ENCODE measurements at places on chromosomes 2 and 18.

DNA sequence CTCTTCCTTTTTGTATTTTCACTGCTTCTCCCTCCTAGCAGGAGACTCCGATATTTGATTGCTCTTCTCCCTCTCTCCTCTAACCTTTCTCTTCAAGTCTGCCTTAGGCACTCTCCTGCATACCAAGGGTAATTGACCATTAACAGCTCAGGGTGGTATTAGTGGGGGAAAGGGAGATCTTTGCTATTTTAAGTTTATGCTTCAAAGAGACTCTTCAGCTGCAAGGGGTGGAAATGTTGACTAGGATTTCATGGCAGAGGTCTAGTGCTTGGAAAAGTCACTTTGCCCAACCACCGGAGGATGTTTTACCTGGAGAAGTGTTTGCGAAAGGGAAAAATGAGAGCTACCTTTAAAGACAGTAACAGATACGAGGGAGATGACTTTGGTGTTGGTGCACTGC lies 453.7 kb downstream of the SLC4A3 start:
- no peak for DNase-seq

DNA sequence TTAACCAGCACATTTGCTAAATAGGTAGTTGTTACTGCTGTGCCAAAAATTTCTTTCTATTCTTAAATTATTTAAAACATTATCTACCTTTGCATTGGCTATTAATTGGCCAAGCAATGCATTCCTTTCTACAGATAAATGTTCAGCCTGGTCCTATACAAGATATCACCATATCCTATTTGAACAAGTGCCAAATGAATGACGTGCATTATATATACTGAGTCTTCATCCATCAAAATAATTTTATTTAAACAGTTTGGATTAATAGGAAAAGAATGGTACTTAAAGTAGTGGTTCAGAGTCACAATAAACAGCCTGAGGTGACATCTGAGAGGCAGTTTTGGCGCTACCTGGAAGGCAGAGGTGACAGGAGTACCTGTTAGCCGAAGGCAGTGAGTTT lies 230.1 kb upstream of the EPAS1 start:
- DNase-seq, result no peak

DNA sequence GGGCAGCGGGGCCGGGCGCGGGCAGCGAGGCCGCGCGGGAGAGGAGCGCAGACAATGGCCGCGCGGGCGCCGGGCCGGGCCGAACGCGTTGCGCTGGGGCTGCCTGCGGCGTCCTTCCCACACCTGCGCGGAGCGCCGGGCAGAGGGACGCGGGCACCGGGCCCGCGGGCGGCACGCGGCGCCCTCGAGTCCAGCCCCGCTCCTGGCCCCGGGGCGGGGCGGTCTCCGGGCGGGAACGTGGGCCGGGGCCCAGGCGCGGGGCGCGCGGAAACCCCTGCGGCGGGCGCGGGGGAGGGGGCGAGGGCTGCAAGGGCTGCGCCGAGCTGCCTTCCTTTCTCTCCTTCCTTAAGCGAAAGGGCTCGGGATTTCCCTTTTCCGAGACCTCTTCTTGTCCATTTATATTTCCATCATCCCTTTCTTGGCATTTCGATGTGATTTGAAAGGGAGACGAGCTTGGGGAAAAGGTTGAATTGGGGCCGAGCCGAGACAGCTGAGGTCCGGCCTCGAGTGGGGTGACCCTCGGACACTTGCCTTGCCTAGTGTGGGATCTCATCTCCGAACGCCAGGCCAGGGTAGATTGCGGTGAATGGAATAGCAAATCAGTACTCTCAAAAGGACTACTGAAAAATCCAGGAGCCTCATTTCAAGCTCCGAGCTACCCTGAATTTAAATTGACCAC lies 676 bp downstream of the KLHL23 start:
- DNase-seq, result no peak

- DNase-seq, result no peak
These were observed 1.3 kb upstream of the RSAD2 start for GRCh38 chr2:6876309-6876708.

- no peak for DNase-seq
These were observed 11.1 kb upstream of the SATB2 start for GRCh38 chr2:199468561-199469513.

DNA sequence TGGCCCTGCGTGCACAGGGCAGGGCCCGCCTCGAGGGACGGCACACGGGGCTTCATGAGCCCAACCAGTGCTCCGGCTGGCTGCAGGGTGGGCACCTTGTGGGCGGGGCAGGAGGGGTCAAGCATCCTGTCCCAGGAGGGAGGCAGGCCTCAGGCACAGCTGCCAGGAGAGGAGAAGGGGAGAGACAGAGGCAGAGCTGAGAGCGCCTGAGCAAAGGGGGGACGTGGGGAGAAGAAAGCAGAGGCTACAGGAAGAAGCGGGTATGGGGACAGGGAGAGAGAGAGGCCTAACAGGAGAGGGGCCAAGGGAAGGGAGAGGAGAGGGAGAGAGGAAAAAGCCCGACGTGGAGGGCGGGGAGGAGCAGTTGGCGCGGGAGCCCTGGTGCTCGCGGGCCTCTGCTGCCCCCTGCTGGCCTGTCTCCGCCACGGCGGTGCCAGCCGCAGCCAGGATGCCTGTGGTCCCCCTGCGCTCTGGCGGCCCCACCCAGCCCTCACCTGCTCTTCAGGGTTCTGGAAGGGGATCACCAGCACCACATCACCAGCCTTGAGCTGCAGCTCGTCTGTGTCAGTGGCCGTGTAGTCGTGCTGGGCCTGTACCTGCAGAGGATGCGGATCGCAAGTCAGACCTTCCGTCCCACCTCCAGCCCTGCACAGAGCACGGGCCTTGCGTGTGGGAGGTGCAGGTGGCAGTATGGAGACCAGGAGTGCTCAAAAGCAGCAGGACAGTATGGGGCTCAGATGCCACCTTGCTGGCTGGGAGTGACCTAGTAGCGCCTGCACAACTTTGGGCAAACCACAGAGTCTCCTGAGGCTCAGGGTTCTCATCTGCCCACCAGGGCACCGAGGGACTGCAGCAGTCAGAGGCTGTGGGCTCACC lies 56.8 kb downstream of the BIN1 start:
- DNase-seq, result no peak

- DNase-seq, result no peak
These were observed 75.6 kb downstream of the TMEM247 start for GRCh38 chr2:46555011-46555410.

DNA sequence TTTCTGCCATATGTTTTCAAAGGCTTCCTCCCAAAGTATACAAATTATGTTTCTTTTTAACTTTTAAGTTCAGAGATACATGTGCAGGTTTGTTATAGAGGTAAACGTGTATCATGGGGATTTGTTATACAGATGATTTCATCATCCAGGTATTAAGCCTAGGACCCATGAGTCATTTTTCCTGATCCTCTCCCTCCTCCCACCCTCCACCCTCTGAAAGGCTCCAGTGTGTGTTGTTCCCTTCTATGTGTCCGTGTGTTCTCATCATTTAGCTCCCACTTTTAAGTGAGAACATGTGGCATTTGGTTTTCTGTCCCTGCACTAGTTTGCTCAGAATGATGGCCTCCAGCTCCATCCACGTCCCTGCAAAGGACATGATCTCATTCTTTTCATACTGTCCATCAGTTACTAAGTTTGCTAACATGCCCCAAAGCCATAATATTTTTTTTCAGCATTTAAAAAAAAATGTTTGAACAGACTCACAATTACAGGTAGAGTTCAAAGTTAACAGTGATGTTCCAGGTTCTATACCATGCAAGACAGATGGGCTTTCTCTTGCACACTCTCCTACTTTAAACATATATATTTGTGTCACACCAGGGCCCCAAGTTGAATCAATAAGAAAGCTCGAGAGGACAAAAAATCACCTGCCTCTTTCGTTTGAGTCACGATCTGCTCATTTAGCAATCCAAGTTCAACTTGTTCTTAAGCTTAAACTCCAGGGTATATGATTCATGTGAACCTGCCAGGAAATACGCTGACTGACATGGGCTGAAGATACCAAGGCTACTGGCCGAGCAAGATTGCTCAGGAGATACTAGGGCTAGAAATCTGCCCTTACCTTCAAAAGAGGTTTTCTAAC lies 77.6 kb downstream of the AP1S3 start:
- DNase-seq, result no peak

- no peak for DNase-seq
These were observed 101.4 kb downstream of the CCDC85A start for GRCh38 chr2:56285224-56285623.

DNA sequence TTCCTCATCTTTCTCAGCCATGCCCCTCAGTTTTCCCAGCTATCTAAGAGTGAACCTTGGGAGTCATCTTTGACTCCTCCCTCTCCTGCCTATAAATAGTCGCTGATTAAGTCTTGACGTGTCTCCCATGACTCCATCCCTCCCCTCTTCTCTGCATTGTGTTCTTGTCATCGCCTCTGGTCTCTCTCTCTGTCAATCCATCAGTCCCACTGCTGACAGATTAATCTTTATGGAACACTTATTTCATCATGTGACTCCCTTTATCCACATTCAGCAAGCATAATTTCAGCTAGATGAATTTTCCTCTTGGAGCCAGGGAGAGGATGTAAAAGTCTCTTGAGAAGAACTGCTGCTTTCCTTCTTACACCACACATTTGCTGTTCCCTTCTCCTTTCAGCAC lies 9.4 kb downstream of the ADAM23 start:
- no peak for DNase-seq

DNA sequence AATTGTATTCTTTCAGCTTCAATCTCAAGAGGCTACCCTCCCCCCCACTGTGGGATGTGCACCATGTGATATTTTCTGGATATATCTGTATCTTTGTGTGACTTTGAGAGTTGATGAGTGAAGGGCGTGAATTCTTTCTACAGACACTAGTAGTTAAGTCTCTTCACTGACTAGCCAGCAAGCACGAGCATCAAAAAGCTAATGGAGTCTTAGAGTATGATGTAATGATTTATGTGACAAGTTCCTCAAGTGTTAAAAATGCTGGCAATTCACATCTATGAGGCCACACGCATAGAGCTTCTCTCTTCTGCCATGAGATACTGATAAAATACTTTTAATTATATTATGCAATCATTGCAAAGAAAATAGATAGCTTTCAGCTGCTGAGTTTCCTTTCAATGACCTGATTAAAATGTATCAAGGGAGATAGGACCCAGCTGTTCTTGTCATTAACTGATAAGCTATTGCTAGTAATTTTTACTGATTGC lies 304.8 kb downstream of the TRIB2 start:
- no peak for DNase-seq

DNA sequence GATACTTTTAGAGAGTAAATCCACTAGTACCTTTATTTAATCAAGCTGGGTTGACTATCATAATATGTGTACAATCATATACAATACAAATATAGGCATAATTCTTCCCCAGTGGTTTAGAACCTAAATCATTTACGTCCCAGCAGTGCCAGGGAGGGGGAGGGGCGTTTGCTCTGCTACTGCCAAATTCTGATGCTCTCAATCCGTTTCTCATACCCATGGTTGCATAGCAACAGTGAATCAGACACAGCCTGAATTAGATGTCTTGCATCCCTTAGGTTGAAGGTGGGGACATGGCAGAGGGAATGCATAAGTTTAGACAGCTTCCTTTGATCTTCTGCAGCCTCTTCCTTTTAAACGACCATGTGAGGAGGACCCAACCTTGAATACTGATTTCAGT lies 135.4 kb downstream of the ABCA12 start:
- DNase-seq, result no peak

DNA sequence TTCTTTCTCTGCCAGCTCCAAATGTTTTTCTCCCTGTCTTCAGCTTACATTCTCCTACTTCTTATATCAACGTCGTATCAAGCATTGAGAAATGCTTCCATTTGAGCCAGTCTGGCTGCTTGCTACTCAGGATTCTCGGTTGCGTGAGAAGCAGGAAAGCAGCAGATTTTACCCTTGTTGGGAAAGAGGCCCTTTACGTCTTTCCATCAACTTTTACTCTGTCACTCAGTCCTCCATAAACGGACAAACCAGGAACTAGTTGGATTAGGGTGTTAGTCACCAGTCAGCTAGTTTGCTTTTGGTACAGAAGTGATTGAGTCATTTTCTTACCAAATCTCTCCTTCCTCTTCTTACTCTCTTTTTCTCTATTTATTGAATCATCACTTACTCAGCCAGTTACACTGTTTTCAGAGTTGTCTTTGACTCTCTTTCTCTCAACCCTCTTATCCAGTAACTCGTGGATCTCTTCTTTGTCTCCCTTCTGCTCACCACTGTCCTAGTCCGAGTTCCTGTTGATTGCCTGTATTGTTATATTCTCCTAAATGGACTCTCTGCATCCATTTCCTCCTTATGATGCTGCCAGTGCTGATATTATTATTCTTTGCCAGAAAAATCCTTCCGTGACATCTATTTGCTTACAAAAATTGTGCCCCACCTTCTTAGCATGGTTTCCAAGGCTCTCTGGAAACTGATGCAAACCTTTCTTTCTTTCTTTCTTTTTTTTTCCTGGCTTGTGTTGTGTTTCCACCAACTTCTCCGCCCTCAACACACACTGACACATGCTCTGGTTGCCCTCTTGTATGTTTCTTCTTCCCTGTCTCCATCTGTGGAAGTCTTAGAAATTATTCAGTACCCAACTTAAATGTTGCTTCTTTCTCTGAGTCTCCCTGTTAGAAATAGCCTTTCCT lies 61.5 kb downstream of the VRK2 start:
- DNase-seq, result no peak

DNA sequence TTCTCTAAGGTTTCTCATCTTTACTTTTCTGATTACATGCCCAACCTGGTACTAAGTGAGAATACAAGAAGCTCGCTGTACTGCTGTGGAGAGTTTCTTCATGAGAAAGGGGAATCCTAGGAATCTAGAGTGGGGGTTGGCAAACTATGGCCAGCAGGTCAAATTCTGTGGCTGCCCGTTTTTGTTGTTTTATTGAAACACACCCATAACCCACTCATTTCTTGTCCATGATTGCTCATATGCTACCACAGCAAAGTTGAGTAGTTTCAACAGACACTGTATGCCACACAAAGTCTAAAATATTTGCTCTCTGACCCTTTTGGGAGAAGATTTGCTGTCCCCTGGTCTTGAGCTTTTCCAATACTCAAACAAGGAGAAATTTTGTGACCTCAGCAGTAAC lies 58.8 kb downstream of the C2orf74 start:
- DNase-seq, result no peak

GRCh38 chr2:231364961-231365810 lies 30.3 kb upstream of the B3GNT7 start:
- DNase-seq, result no peak

GRCh38 chr18:75517286-75517685 lies 89.8 kb upstream of the SMIM21 start:
- no peak for DNase-seq

GRCh38 chr2:64617631-64618151 lies 36.0 kb downstream of the SERTAD2 start:
- no peak for DNase-seq

DNA sequence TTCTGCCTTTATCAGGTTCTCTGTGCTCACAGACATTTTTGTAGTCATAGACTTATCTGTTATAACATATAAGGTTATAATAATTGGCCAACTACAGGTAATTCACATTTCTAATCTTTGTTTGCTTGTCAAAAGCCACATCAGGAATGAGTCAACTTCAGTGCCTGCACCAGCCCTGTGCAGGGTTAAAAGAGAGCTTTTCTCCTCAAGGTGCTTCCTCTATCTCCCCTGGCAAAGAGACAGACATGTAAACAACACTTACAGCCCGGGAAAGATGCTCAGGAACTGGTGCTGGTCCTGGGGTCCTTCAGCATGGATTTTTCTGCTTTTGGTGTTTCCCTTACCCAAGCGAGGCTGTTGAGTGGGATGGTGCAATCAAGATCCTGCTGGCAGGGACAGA lies 7.7 kb upstream of the EHD3 start:
- no peak for DNase-seq

GRCh38 chr2:71226096-71226964 lies 573 bp downstream of the PAIP2B start:
- peak; percentile 29 for DNase-seq

All from tibial nerve (tissue), 4 donors.